ENCODE measurements at places on chromosomes 7 and 10. TPM values are rescaled to one million over a fixed set of nuclear protein-coding genes. Genes with fewer than 3 reads are reported as not detected.

GRCh38 chr10:102406815-102407214 lies 11.3 kb downstream of the NFKB2 start:
- DNase-seq: no peak

DNA sequence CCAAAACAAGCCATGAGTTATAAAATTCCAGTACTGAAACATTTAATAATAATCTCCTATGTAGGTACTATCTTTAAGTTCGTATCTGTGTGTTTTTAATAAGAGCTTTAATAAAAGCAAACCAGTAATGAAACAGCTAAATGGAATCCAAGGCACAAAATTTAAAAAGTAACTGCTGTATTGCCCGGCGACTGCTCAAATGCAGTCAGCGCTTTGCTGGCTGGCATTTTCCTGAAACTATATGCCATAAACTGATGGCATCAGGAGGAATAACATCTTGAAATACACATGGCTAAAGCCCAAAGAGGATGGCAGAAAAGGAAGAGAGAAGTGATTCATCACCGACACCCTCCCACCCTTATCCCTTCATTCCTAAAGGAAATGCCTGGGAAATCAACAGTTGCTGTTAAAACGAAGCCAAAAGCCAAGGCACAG lies 133.1 kb downstream of the CUBN start:
- DNase-seq: no peak

Gene POM121
- total RNA-seq: 53.2 TPM

DNA sequence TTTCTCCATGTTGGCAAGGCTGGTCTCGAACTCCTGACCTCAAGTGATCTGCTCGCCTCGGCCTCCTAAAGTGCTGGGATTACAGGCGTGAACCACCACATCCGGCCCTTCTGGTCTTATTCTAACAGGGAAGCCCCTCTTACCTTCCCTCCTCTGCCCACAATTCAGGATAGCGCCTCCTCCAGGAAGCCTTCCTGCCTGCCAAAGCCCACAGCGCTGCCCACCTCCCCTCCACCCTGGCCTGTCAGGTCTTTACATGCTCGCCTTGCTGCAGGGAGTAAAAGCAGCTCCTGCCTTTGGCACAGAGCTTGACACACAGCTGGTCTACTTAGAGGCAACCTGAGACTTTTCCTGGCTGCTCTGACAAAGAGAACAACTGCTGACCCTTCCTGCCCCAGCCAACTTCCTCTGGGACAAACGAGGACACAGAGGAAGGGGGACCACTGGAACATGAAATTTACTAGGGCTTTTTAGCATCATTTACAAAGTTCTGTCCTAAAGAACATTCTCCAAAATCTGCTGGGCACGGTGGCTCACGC lies 13.2 kb downstream of the MLXIPL start:
- no peak for DNase-seq

Gene INA
- total RNA-seq: 6.2 TPM

DNA sequence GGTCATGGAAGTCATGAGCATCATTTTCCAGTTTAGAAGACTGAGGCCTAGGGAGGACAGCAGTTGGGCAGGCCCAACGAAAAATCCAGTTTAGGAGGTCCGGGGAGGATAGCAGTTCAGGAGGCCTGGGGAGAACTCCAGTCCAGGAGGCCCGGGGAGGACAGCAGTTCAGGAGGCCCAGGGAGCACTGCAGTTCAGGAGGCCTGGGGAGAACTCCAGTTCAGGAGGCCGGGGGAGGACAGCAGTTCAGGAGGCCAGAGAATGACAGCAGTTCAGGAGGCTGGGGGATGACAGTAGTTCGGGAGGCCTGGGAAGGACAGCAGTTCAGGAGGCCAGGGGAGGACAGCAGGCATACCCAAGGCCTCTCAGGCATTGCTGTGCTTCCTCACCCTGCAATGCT lies 453.4 kb downstream of the LRMDA start:
- DNase-seq: no peak

DNA sequence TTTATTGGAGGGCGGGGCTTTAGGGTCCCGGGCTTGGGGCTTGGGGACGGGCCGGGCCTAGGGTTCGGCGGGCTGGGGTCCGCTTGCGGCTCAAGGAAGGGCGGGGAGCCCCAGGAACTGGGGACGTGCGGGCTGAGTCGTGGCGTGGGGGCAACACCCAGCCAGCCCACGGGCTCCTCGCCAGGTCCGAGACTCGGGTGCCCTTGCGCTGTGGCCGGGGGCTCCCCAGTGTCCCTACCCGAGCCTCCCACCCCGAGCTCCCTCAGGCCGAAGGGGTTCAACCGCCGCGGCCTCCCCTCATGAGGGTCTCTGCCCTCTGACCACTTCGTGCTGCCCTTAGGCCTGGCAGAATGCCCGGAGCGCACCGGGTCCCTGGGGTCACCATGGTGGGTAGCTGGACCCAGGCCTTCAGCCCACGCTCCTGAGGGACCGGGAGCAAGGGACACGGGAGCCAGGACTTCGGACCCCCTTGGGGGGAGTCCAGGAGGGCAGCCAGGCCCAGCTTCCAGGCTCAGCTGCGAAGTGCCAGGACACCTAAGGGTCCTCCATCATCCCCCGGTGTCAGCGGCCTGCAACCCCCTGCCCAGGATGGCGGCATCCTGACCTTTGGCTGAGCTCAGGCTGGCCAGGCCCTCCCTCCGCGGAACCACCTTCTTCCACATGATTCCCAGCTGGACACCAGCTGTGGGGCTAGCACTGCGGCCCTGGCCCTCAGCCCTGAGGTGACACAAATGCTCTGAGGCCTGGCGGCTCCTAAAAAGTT lies 524 bp upstream of the FUOM start:
- no peak for DNase-seq

GRCh38 chr7:15764851-15765382 lies 78.4 kb upstream of the MEOX2 start:
- no peak for DNase-seq

Gene PRKG1
- 3.7 TPM for total RNA-seq

- peak; percentile 41 for DNase-seq
Observed at GRCh38 chr7:32206987-32207386, 136.8 kb upstream of the PDE1C start.

Gene CARD11
- total RNA-seq: 11.0 TPM

Gene SPDYE2B
- total RNA-seq: not detected

- no peak for DNase-seq
Observed at GRCh38 chr7:149610441-149611011, 112.9 kb upstream of the ZNF746 start.

GRCh38 chr7:20561466-20561865 lies 54.0 kb upstream of the ABCB5 start:
- no peak for DNase-seq

GRCh38 chr10:4141471-4141870 lies 356.5 kb upstream of the KLF6 start:
- DNase-seq: no peak

Measured in progenitor cell of endocrine pancreas (in vitro differentiated cells).